Fibroblast of skin of back (primary cell): ENCODE measurements at places on chromosomes 1 and 21.

DNA sequence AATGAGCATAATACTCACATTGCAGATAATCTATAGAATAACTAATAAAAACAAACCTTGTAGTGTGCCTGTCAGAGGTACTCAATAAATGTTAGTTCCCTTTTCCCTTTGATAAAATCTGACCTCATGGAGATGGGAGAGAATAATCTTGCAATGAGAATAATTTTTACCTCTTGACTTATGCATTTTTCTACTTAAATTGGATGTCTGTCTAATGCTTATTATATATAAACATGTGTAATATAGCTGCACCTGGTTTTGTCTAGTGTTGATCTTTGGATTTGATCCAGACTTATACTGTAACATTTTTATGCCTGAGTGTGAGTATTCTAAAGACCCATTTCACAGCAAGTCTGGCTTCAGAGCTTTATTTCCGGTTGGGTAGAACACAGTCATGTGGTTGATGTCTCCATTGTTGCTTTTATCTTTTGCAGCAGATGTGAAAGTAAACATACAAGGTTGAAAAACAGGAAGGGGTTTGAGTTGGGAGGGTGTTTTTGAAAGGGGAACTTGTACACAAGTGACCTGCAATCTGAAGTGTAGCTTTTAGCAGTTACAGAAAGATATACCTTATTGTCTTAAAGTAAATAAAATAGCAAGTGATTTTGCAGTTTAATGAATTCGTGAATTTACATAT lies 12.4 kb downstream of the EPB41 start:
- peak; percentile 14 for DNase-seq

DNA sequence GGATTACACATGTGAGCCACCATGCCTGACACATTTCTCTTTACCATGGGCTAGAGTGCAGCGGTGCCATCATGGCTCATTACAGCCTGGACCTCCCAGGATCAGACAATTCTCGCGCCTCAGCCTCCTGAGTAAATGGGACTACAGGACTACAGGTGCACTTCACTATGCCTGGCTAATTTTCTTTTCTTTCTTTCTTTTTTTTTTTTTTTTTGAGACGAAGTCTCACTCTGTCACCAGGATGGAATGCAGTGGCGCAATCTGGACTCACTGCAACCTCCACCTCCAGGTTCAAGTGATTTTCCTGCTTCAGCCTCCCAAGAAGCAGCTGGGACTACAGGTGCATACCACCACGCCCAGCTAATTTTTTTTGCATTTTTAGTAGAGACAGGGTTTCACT lies 14.8 kb upstream of the KIF1B start:
- DNase-seq = peak; percentile 30

DNA sequence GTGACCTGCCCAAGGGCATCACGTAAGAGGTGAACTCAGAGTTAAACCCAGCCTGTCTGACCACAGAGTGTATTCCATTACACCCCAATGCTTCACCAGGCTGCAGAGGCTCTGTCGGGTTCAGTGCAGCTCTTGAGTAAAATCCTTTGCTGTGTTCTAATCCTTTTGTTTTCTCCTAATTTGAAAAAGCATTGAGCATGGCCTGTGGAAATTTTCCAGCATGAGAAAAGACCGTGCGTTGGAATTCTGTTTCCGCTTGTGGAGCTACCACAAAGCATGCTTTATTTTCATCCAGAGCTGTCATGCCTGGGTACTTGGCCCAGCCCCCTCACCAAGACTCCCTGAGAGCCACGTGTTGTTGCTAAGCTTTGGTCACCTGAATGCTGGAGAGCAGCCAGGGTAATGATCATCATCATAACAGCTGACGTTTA lies 317.6 kb downstream of the PRDM2 start:
- DNase-seq = no peak

- no peak for DNase-seq
Observed at GRCh38 chr1:167092653-167093052, 1.2 kb upstream of the STYXL2 start.

DNA sequence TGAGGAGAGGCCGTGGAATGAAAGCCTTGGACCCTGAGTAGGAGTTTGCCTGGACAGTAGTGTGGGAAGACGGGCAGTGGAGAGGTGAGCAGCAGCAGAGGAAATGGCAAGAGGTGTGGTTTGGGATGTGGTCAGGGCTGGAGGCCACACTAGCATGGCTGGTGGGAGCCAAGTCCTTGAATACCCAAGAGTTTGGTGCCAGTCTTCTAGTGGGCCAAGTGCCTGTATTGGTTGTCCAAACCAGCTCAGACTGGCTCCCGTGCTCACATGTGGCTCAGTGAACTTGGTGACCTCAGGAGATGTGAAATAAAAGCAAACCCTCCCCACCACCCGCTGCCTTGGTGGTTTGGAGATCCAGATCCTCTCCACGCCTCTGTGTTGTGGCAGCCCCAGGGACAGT lies 2.4 kb downstream of the GUCA2A start:
- DNase-seq = no peak

DNA sequence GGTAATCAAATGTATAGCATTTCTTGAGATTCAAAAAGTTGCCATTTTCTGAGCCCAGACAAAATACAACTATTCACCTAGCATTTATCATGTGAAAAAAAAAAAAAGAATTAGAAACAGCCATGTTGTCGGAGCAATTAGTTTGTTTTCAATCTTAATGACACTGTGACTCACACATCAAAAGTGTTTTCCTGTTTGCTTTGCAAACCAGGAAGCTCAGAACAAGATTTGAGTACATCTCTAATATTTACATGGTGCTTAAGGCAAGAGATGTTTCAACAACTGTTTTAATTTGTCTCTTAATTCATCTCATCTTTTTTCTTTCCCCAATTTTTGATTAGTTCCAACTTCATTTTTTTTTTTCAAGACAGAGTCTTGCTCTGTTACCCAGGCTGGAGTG lies 62.5 kb upstream of the CAPZB start:
- DNase-seq = no peak

DNA sequence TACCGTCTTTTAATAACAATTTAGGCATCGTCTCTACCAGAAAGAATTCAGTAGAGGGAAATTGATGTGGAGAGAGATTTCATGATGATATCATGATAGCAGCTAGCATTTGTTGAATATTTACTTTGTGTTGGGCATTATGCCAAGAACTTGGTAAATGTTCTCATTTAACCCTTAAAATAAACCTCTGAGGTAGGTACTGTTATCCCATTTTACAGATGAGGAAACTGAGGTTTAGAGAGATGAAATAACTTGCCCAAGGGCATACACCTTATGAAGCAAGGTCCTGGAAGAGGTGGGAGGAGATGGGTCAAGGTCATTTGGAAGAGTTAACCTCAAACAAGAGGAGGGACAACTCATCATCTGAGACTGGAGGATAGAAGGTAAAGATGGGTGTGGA lies 34.8 kb downstream of the TSNAX start:
- no peak for DNase-seq

DNA sequence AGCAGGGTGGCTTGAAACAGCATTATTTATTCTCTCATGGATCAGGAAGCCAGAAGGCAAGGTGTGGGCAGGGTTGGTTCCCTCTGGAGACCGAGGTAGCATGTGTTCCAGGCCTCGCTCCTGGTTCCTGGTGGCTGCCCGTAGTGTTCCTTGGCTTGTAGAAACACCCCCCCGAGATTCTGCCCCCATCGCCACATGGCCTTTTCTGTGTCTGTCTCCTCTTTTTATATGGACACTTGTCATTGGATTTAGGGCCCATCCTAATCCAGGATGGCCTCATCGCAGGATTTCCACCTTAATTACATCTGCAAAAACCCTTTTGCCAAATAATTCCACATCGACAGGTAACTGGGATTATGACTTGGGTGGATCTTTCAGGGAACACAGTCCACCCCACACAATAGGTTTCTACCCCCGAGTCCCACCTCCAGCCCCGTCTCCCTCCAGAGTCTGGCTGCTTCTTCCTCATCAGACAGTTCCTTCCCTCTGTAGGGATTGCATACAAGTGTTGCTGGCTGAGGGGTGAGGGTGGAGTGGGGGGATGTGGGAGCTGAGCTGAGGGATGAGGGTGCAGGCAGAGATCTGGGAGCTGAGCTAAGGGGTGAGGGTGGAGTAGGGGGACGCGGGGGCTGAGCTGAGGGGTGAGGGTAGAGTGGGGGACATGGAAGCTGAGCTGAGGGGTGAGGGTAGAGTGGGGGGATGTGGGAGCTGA lies 12.3 kb upstream of the NPHP4 start:
- no peak for DNase-seq

DNA sequence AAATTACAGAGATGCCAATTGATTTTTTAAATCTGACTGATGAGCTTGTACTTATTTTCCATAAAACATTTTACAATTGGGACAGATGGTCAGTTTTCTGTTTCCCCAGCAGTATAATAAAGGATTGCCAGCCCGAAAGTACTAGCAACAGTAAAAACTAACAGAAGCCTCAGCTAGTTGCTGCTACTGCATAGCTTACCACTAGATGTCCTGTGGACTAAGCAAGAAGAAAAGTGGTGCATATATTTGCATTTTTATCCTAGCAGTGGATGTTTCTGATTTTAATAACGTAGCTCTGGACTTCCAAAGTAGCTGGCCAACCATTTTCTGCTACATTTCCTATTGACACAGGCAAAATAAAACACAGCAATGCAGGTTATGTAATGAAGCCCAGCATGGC lies 241.5 kb downstream of the BARHL2 start:
- peak; percentile 8 for DNase-seq

DNA sequence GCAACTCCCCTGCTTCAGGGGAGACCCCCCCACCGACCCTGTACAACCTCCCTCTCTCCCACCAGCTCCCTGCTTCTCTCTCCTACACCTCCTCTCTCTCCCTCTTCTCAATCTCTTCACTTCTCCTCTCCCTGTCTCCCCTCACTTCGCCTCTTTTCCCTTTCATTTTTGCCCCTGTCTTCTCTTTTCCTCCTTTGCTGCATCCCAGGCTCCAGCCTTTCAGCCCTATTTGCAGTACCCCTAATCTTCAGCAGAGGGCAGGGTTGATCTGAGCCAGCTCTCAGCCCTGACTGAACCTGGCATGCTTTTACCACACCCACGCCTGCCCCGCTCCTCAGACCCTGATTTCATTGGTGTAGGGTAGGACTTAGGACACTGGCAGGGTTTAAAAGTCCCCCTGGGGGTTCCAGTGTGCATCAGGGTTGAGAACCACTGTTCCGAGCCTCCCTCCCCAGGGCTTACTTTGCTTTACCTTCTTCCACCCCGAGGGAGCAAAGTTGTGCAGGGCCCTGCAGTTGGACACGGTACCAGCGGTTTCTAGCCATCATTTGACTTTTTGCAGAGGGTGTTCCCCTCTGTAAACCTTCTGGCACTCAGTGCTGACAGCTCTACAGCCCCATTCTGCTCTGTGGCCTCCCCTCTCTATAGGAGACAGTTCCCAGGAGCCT lies 67.3 kb upstream of the CNTN2 start:
- DNase-seq = peak; percentile 42

DNA sequence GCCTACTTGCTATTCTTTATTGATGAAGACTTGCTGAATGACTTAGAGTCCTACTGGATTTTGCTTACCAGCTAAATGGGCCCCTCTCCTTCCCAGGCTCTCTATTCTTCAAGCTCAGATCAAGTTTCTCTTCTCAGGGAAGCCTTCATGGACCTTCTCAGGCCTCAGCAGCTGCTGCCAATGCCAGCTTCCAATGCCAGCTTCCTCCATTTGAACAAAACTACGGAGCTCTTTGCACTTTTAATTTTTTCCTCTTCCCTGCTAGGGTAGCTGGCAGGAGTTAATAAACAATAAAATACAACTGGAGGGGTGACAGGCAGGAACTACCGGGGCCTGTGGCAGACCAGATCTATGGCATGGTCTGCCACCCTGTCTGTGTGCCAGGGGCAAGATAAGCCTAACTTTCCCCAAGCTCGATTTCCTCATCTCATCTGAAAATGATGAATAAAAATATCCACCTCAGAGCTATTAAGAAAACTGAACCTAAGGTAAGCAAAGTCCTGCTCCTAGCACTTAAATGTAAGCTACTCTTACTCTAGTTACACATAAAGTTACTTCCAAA lies 995 bp upstream of the IPO13 start:
- DNase-seq = no peak

- no peak for DNase-seq
Observed at GRCh38 chr21:29523646-29524045, 224.9 kb downstream of the BACH1 start.

DNA sequence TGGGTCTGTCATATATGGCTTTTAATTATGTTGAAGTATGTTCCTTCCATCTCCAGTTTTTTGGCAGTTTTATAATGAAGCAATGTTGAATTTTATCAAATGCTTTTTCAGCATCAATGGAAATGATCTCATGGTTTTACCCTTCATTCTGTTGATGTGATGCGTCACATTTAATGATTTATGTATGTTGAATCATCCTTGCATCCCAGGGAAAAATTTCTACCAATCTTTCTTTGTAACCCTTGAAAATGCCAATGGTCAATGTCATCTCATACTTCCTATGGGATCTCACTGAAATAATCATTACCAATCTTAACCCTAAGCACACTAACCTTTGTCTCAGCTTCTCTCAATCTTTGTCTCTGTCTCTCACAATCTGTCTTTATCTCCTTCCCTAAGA lies 1004.0 kb downstream of the KCNT2 start:
- peak; percentile 93 for DNase-seq

- DNase-seq = no peak
Observed at GRCh38 chr1:33524586-33524985, 52.1 kb downstream of the ZSCAN20 start.

GRCh38 chr1:168281603-168282325 lies 1.1 kb downstream of the TBX19 start:
- DNase-seq = no peak

- no peak for DNase-seq
Observed at GRCh38 chr1:25657883-25658760, 41.5 kb downstream of the MAN1C1 start.

- no peak for DNase-seq
Observed at GRCh38 chr1:19744335-19744743, 55.4 kb downstream of the TMCO4 start.

DNA sequence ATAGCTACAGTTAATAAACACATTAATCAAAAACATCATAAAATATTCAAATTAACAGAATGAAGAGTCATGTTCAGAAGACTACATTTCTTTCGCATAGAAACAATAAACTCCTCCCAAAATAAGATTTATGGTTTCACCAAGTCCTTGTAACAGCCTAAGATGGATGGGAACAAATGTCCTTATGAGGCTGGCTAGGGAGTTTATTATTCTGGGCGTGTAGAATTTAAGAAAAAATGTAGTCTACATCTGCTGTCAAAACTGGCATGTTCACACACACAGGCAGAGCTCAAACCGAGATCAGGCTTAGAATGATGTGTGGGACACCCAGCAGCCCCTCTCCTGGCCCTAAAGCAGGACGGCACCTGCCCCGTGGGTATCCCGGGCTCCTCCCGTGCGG lies 101.1 kb downstream of the NPHP4 start:
- no peak for DNase-seq

- DNase-seq = no peak
Observed at GRCh38 chr1:176558561-176558960, 95.6 kb downstream of the PAPPA2 start.

- DNase-seq = peak; percentile 92
Observed at GRCh38 chr1:27122652-27123051, 32.3 kb downstream of the SLC9A1 start.

- DNase-seq = no peak
Observed at GRCh38 chr1:234520908-234521817, 42.2 kb upstream of the TARBP1 start.

DNA sequence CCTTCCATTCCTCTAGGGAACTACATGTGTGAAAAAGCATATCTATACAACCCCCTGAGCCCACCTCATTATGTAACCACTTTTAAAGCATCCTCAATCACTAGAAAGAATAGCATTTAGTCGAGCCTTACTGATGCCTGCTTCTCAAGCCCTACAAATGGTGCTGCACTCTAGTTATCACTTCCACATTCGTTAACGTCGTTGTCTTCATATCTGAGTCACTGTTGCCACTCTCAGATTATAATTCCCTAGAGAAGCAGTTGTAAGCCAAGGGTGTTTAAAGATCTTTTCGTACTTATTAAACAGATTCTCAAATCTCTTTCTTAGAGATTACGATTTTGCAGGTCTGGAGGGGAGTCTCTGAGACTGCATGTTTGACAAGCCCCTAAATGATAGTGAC lies 16.5 kb downstream of the ATP1B1 start:
- DNase-seq = no peak
